ENCODE measurements at places on chromosomes 1 and 21. TPM values are rescaled to one million over a fixed set of nuclear protein-coding genes. Genes with fewer than 3 reads are reported as not detected.

DNA sequence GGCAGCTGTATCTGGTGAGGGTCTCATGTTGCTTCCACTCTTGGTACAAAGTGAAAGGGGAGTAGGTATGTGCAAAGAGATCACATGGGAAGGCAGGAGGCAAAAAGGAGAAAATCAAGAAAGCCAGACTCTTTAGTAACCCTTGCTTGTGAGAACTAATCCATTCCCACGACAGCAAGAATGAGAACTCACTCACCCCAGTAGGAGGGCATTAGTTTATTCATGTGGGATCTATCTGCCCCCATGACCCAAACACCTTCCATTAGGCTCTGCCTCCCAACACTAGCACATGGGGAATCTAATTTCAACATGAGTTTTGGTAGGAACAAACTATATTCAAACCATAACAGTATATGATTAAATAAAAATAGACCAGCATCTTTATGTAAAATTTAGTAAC is 57.6 kb downstream of the ZNHIT6 start:
- no peak for DNase-seq

NES gene
- 157 TPM for polyA plus RNA-seq

DNA sequence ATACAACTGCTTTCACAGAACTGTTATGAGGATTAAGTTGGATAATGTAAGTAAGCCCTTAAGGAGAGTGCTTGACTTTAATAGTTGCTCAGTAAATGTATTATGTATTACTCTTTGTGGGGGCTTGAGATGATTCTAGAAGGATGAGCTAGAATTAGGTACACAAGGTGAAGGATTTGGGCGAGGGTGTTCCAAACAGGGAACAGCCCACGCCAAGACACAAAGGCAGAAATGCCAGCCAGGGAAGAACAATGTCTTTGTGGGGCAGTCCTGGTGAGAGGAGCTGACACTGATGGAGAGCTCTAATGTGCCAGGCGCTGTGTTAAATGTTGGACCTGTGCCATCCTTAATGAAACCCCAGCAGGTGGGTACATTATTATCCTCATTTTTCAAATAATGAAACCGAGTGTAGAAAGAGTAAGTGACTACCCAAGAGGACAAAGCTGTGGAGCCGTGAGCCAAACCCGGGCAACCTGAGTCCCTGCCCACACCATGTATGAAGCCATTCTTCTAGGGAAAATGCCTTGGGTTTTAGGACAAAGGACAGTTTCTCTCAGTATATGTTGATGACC is 362.4 kb downstream of the HHAT start:
- no peak for DNase-seq

DNA sequence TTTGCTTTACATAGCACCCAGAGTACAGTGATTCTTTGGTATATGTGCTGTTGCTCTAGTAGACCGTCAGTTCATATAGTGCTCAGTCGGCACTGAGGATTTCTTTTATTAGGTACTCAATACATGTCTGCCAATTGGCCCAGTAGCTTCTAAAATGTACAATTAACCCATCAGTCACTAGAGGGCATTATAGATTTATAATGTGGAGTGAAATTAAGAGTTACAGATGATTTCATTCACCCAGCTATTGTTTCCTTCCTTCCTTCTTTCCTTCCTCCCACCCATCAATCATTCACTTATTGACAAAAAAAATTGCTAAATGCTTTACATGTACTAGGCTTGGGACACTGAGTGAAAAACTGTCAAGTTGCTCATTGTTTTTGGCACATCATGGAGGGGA is 263.6 kb upstream of the USP24 start:
- no peak for DNase-seq

DNA sequence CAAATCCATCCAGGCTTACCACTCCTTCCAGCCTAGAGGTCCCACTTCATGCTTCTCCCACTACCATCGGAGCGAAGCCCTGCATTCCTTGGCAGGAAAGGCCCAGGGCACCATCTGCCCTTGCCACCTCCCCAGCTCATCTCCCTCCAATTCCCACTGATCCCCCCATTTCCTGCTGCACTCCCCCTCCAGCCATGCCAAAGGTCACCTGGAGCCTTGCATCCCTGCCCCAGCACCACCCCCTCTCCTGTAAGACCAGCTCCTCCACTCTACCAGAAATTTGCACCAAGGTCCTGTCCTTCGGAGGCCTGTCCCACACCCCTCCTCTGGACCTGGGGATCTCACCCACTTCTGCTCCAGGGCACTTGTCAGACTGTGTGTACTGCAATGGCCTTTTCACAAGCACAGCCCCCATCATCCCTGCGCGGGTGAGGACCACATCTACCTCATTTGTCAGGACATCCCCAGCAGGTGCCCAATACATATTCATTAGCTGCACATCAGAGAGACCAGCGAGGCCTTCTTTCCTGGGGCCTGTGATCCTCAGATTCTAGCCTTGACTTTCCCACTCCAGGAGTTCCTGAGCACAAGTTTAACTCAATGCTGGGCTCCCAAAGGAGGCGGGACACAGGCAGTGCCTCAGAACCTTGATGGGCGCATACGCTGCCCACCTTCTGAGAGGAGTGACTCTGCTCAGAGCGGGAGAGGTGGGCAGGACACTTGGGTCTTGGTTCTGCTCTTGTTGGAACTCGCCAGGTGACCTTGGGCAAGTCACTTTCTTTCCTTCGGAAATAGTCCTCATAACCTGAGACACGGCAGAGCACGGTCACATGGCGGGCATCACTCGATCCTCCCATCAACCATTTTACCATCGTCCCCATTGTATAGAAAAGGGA is 49.9 kb upstream of the EDN2 start:
- DNase-seq, result no peak

DNA sequence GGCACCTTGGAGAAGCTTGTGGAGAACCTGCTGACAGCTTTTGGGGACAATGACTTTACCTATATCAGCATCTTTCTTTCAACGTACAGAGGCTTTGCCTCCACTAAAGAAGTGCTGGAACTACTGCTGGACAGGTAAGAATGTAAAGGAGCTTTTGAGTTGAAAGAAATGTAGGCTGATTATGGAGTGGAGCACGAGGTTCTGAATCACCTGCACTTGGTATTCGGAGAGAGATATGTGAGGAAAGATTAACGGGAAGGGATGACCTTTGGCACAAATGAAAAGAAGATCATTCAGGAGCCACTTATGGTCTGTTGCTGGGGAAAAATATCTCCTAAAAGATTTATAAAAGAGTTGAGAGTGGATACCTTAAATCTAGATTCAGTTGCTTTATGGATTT is 42.7 kb downstream of the RGL1 start:
- no peak for DNase-seq

- DNase-seq, result no peak
Measured at GRCh38 chr21:33847588-33848248, 67.9 kb downstream of the ATP5PO start.

TRIM58 gene
- 1.3 TPM for polyA plus RNA-seq

INKA2 gene
- polyA plus RNA-seq, result 2.5 TPM

DNA sequence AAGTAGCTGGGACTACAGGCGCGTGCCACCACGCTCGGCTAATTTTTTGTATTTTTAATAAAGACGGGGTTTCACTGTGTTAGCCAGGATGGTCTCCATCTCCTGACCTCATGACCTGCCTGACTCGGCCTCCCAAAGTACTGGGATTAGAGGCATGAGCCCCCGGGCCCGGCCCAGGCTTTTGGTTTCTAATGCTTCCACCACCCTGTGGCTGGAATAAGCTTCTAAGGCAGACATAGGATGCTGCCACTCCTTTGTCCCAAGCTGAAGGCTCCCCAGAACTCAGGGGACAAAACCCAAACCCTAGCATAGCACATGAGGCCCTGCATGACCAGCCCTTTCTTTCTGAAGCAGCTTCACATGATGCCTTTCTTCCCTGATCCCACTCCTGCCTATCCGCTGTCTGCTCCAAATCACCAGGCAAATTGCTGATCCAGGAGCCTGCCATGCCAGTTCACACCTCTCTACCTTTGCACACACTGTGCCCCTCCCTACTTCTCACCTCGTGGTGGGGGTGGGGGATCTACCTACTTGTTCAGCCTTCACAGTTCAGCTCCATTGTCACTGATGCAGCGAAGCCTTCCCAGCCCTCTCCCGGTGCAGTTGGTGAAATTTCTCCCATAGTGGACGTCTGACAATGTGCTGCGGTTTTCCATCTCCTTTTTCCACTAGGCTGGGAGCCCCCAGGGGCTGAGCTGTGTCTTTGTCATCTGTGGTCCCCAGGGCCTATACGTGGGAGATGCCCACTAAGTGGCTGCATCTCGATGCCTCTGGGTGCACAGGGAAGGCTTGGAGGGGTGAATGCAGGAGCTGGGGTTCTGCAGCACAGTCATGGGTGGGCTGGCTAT is 6.9 kb downstream of the PTPRU start:
- DNase-seq, result no peak

IL19 gene
- 0.39 TPM for polyA plus RNA-seq

GRCh38 chr1:215276582-215276981 is 194.0 kb downstream of the KCNK2 start:
- no peak for DNase-seq

DNA sequence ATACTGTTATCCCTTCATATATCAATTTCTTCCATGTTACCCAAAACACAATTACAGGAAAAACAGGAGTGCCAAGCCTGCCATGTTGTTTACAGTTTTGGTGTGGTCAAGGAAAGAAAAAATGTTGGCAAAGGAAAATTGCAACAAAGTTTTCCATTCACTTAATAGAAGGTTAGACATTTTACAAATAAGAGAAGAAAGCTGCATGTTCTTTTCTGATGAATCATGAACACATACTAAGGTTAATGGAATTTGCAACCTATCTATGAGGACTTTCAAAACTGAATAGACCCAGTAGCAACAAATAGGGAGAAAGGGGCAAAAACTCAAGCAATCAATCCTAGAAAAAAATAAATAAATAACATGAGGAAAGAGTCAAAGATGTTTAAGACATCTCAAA is 556.7 kb downstream of the DPYD start:
- no peak for DNase-seq

GRCh38 chr1:205812271-205812877 is 624 bp downstream of the SLC41A1 start:
- no peak for DNase-seq

DDR2 gene
- polyA plus RNA-seq, result 23.3 TPM

All from right renal pelvis (tissue), 4 donors.